ENCODE measurements at places on chromosomes 13 and 19.

DNA sequence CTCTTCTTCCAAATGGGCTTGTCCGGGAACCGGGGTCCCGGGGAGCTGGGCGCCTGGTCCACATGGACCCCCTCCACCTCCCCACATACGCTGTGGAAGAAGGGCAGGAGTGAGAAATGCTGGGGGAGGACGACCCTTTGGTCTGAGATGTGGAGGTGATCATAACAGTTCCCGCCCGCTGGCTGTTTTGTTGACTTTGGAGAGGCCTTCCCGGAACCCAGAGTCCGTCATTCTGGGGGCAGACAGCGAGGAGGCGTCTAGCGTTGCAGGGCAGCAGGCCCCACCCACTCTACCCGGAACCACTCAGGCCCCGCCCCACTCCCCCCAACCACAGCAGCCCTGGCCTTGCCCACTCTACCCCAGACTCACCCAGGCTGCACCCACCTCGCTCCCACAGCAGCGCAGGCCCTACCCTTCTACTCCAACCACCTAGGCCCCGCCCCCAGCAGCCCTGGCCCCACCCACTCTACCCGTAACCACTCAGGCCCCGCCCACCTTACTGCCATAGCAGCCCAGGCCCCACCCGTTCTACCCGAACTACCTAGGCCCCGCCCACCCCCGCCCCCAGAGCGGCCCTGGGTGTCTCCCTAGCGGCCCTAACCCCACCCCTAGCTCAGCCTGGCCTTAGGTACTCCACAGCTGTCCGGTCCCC, 7.1 kb downstream of the GPR108 start:
- no peak for DNase-seq

GRCh38 chr19:35135389-35135909, 590 bp upstream of the LGI4 start:
- no peak for DNase-seq

DNA sequence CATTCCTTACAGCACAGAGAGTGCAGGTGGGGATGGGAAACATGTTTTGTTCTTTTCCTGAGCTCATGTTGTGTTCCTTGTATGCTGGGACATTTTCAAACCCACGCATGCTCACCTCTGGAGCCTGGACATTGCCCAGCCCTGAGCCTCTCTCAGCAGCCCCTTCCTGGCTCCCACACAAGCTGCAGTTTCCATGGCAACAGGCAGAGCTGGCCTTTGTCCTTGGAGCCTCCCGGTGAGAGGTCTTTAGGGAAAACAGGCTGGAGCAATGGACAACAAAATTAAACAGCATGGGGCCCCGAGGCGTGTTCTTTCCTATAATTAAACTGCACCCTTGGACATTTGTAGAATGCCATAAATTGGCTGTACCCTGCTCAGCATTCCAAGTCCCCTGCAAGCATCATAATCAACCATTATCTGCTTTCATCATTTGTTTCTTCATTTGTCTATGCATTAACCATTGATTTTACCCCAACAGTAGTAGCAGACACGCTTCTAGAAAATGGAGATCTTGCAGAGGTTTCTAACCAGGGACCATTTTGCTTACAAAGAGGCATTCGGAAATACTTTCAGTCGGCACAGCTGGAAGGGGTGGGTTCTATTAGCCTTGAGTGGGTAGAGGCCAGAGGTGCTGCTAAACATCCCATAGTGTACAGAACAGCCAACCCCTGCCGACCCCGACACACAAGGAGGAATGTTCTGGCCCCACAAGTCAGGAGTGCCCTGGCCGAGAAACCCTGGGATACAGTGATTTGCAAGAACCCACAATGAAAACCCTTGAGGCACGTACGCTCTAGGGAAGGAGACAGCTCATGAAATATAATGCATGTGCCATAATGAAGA, 133.4 kb upstream of the PEG3 start:
- DNase-seq, result no peak

- DNase-seq, result no peak
These were observed 3.8 kb downstream of the MAMSTR start for GRCh38 chr19:48715681-48716171.

DNA sequence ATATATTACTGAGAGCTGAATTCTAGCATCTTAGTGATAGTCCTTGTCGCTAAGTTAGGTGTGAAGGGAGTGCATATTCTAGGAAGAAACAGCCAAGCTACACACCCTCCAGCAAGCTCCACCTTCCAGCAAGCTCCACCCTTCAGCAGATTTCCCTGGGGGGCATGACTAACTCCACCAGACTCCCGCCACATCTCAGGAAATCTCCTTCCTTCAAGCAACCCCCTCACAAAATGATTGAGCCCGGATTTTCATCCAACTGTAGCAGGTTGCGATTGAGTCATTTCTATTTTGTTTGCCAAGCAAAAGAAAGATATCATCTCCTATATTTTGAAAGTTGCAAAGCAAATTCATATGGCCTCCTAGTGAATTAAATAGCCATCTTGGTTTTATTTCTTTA, 162.1 kb upstream of the TMTC4 start:
- DNase-seq, result no peak

- no peak for DNase-seq
These were observed 61.2 kb upstream of the TM9SF2 start for GRCh38 chr13:99439850-99440604.

- DNase-seq, result no peak
These were observed 349.2 kb upstream of the ARGLU1 start for GRCh38 chr13:106917024-106917571.

DNA sequence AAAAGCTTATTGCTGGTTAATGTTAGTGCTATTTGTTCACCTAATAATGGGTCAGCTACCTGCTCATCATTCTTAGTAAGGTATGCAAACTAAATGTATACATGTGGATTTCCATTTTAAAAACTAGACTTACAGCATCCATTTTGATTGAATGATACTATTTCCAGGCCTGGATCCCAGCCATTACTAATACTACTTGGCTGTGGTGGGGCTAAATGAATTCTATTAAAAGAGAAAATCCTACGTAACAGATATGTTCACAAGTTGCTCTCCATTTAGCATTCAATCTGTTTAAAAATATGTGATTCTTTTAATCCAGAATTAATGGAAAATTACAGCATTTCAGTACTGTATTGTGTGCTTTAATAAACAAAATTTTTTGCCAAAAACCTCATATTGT, 169.4 kb upstream of the MIR17HG start:
- no peak for DNase-seq

GRCh38 chr19:50434525-50434924, 1.8 kb downstream of the MYBPC2 start:
- no peak for DNase-seq

- no peak for DNase-seq
These were observed 51.3 kb downstream of the RAB20 start for GRCh38 chr13:110509971-110510786.

GRCh38 chr19:1673645-1674292, 21.4 kb upstream of the TCF3 start:
- no peak for DNase-seq

DNA sequence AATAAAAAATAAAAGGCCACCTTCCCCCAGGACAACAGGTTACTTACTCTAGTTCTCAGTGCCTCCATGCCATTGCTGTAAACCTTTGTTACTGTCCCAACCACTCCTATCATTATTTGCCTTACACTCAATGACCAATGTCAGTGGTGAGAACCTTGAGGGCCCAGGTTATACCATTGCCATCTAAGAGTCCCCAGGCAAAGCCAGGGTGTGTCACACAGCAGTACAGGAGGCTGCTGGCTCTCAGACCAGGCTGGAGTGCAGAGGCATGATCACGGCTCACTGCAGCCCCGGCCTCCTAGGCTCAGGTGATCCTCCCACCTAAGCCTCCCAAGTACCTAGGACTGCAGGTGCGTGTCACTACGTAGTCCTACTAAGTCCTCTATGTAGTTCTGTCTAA, 6.1 kb downstream of the ELAVL1 start:
- DNase-seq, result no peak

- no peak for DNase-seq
These were observed 8.4 kb upstream of the COG3 start for GRCh38 chr13:45456196-45456972.

- DNase-seq, result no peak
These were observed 56.4 kb upstream of the MRI1 start for GRCh38 chr19:13707915-13708314.

DNA sequence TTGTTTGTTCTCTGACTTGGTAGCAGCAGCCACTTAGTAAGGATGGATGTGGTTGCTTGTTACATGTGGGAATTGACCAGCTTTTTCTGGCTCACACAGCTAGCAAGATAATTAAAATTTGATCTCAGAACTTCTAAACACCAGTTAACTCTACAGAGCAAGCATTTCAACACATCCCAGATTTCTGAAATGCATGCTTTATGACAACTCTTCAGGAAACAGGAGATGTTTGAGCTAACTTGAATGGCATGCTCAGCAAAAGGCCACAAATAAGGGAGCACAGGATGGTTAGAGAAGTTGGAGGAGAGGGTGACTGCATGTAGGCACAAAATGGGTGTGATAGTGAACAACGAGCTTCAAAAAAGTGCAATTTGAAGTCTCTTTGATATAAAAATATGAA, 167.1 kb upstream of the SPRY2 start:
- no peak for DNase-seq

GRCh38 chr13:110454227-110454859, 107.2 kb downstream of the RAB20 start:
- DNase-seq, result no peak

- no peak for DNase-seq
These were observed 65.1 kb upstream of the GJB6 start for GRCh38 chr13:20297181-20297580.

DNA sequence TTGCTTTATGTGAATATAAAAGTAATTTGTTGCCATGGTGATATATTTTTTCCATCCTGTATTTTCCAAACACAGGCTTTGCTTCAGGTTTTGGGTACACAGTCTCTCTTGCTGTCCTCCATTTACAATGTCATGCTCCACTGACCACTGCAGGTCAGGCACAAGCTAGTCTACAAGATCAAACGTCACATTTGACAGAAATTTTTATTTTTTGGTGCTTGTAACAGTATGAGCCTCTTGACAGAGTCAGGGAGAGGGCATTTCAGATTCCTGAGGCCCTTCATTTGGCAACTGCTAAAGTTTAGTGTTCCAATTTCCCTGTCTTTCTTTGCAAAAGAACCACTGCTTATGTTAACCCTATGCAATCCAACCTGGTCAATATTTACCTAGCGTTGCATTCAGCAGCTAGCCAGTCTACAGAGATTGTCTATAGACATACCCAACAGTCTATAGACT, 175.0 kb downstream of the RFC3 start:
- no peak for DNase-seq

- DNase-seq, result no peak
These were observed 682 bp downstream of the SSBP4 start for GRCh38 chr19:18419699-18420460.

DNA sequence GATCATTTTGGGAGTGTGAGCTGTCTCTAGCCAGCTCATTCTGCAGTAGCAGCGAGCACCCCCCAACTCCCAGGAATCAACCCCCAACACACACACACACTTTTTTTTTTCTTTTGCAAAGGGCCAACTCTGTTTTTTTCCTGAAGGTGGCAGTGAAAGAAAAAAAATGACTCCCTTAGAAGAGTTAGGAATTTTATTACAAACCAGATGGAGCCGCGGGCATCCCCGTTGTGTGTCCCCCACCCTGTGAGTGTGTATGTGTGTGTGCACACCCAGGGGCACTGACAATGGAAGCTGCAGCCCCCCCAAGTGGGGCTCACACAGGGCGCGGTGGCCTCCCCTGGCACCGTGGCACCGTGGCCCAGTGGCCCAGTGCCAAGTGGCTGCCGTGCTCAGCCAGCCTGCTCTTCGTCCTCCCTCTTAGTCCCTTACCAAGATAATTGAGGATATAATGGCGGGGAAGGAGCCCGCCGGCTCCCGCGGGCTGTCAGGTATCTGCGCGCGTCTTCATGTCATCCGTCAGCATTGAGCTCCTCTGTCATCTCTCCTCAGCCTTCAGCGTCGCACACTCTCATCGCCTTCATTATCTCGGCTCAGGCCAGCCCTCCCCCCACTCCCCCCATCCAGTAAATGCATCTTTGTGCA, 314.1 kb downstream of the ZNF536 start:
- DNase-seq, result no peak

DNA sequence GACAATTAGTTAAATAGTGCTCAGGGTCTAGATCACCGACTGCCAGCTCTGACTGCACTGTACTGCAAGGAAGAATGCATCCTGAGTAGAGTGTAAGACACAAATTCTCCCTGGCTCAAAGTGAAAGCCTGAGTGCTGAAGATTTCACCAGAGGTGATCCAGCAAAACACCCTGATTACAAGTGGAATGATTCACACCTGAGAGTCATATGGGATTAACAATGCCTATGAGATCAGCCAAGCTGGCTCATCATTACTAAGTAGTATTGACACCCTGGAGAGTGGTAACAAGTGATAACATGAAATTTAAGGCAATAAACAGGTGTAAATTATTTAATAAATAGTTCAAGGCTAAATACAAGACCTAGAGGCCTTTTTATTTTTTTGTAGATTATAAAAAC, 403.8 kb upstream of the PRR20A start:
- no peak for DNase-seq

- no peak for DNase-seq
These were observed 110.2 kb downstream of the STK24 start for GRCh38 chr13:98466634-98467236.

DNA sequence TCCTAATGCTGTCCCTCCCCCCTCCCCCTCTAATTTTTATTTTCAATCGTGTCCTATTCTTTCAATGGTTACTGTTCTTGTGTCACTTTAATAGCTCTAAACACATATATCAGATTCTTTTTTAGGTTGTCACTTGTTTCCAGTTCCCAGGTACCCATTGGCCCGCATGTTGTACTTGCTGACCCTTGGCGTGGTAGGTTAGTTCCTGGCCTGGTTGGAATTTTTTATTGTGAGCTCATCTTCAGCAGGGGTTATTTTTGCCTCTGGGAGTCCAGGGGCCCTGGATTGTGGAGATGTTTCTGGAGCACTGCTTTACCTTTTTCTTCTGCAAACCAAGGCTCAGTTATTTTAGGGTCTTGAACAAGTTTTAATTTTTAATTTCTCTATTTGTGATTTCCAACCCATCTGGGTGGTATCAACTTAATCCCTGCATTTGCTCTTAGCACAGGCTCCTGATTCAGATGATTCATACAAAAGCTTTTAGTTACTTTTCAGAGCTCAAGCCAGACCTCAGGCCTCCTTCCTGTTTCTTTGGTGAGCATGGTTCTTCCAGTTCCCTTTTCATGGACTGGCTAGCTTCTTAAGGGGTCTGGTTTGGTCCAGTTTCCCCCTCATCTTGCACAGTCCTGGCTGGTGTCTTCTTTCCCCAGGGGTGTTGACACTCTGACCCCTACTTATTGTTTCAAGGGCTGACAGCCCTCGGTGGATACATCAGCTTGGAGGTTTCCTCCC, 220.5 kb downstream of the TM9SF2 start:
- DNase-seq, result no peak

DNA sequence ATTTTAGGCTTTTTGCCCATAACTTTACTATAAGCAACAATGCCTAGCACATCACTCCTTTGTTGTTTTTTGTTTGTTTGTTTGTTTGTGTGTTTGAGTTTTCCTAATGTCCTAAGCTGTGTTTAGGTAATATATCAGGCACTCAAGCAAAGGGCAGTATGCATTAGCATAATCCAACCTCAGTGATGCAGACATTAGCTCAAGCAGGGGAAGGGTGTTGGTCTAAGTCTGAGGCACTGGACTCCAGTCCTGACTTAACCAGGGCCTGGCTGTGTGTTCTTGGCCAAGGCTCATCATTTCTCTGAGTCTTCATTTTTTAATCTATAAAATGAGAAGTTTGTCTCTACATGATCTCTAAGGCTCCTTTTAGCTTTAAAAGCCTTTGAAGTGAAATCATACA, 65.9 kb upstream of the RFC3 start:
- no peak for DNase-seq

Data from stimulated activated CD8-positive, alpha-beta memory T cell treated with anti-CD3 and anti-CD28 coated beads, Interleukin-15, amount 100 ng/mL, for 4 hours (primary cell).